Tracheal epithelial cell (primary cell): ENCODE measurements at places on chromosomes 11 and 22. TPM values are rescaled to one million over a fixed set of nuclear protein-coding genes. Genes with fewer than 3 reads are reported as not detected.

Gene SH3BP1
- total RNA-seq: 28.1 and 42.4 TPM in 2 replicates

Gene RIC3
- 0.43 and 0.96 TPM in 2 replicates for total RNA-seq

Gene PANX3
- not detected in 2 replicates for total RNA-seq

Gene OR10D3
- not detected in 2 replicates for total RNA-seq

Gene SCGB1D2
- total RNA-seq: not detected in 2 replicates

Gene OR52A1
- under 0.01 TPM in 1 of 2 replicates, not detected in the other for total RNA-seq

Gene TMPRSS4
- 48.7 and 86.1 TPM in 2 replicates for total RNA-seq

Gene FOLR2
- total RNA-seq: not detected in 2 replicates

Gene MRPL17
- 39.0 and 54.9 TPM in 2 replicates for total RNA-seq

Gene CASP5
- total RNA-seq: 1.1 TPM in 1 of 2 replicates, not detected in the other

Gene MCHR1
- total RNA-seq: 0.24 TPM in 1 of 2 replicates, not detected in the other

Gene NPTXR
- total RNA-seq: 0.48 TPM in 1 of 2 replicates, not detected in the other

Gene TMEM45B
- total RNA-seq: 29.2 and 176 TPM in 2 replicates

Gene RRP8
- 12.3 and 14.1 TPM in 2 replicates for total RNA-seq

Gene SOX6
- 0.43 and 0.48 TPM in 2 replicates for total RNA-seq

Gene FOXRED2
- total RNA-seq: 2.2 and 3.4 TPM in 2 replicates

Gene RCOR2
- 1.9 and 4.0 TPM in 2 replicates for total RNA-seq

Gene ZBTB44
- 27.7 and 38.4 TPM in 2 replicates for total RNA-seq

Gene BTBD18
- under 0.01 TPM in 1 of 2 replicates, not detected in the other for total RNA-seq

Gene SEC14L6
- total RNA-seq: 6.7 TPM in 1 of 2 replicates, not detected in the other

Gene LDHAL6A
- total RNA-seq: not detected in 2 replicates

Gene GLB1L2
- total RNA-seq: 2.6 and 4.3 TPM in 2 replicates

Gene UBE2L6
- total RNA-seq: 12.1 and 38.8 TPM in 2 replicates

Gene VSIG10L2
- total RNA-seq: not detected in 2 replicates

Gene MN1
- 2.6 and 2.9 TPM in 2 replicates for total RNA-seq

Gene RAB39A
- not detected in 2 replicates for total RNA-seq

Gene CARNS1
- 0.24 TPM in 1 of 2 replicates, not detected in the other for total RNA-seq

Gene MICAL3
- total RNA-seq: 14.3 and 24.1 TPM in 2 replicates

Gene PATE2
- total RNA-seq: not detected in 2 replicates

Gene SYNGR1
- total RNA-seq: 0.64 and 0.96 TPM in 2 replicates

Gene PANX2
- total RNA-seq: under 0.01 and 0.48 TPM in 2 replicates

Gene SERPING1
- total RNA-seq: 0.43 and 2.9 TPM in 2 replicates

Gene SMTNL1
- not detected in 2 replicates for total RNA-seq

Gene TMPRSS13
- 1.7 and 4.6 TPM in 2 replicates for total RNA-seq

Gene MRPL49
- 42.0 and 48.9 TPM in 2 replicates for total RNA-seq
